ENCODE measurements at places on chromosomes 2 and 18. TPM values are rescaled to one million over a fixed set of nuclear protein-coding genes. Genes with fewer than 3 reads are reported as not detected.

GRCh38 chr2:64568836-64569235, 44.7 kb downstream of the AFTPH start:
- no peak overlapping the region for H3K27ac ChIP-seq
- DNase-seq, result no peak
- no peaks in the 10 kb centered on the region for H3K27me3 ChIP-seq
- H3K4me1 ChIP-seq, result no peaks in the 10 kb centered on the region
- H3K36me3 ChIP-seq, result peaks cover 25% of the 10 kb centered on the region

DNA sequence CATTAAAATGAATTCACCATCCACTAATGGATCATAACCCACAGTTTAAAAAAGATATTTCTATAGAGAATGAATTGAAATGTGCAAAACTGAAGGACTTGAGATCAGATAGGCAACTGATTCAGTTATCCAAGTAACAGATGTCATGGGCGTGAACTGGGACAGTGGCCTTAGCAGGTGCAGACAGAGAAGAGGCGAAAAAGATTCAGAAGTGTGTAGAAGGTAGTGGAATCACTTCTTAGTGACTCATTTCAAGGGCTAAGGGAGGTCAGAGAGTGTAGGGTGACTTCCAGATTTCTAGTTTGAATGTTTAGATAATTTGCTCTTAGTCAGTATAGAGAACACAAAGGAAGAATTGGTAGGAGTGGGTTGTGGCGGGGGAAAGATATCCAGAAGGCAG, 79.7 kb downstream of the EHBP1 start:
- no peak overlapping the region for H3K4me3 ChIP-seq
- no peaks in the 10 kb centered on the region for H3K36me3 ChIP-seq
- no peaks in the 10 kb centered on the region for H3K4me1 ChIP-seq
- DNase-seq, result no peak
- no peak overlapping the region for H3K27ac ChIP-seq

- no peak overlapping the region for H3K27ac ChIP-seq
- no peaks in the 10 kb centered on the region for H3K36me3 ChIP-seq
- H3K4me3 ChIP-seq, result no peak overlapping the region
- H3K4me1 ChIP-seq, result peaks cover 5% of the 10 kb centered on the region
- peaks cover 54% of the 10 kb centered on the region for H3K27me3 ChIP-seq
These were observed 110.9 kb downstream of the FTCDNL1 start for GRCh38 chr2:199740111-199740428.

DNA sequence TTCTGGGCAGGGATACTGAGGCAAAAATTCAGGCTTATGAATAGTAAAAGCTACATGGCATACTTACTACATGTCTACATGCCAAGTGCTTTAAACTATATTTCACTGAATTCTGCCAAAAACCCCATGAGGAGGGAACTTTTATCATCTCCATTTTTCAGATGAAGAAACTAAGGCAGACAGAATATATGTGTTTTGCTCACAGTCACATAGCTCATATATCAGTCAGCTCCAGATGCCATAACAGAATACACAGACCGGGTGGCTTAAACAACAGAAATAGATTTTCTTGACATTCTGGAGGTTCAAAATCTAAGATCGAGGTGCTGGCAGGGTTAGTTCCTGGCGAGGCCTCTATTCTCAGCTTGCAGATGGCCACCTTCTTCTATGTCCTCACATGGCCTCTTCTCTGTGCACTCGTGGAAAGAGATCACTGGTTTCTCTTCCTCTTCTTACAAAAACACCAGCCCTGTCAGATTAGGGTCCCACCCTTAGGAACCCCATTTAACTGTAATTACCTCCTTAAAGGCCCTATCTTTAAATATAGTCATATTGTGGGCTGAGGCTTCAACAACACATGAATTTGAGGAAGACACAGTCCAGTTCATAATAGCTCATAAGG, 27.1 kb upstream of the CREB1 start:
- H3K27me3 ChIP-seq, result no peaks in the 10 kb centered on the region
- DNase-seq, result no peak

DNA sequence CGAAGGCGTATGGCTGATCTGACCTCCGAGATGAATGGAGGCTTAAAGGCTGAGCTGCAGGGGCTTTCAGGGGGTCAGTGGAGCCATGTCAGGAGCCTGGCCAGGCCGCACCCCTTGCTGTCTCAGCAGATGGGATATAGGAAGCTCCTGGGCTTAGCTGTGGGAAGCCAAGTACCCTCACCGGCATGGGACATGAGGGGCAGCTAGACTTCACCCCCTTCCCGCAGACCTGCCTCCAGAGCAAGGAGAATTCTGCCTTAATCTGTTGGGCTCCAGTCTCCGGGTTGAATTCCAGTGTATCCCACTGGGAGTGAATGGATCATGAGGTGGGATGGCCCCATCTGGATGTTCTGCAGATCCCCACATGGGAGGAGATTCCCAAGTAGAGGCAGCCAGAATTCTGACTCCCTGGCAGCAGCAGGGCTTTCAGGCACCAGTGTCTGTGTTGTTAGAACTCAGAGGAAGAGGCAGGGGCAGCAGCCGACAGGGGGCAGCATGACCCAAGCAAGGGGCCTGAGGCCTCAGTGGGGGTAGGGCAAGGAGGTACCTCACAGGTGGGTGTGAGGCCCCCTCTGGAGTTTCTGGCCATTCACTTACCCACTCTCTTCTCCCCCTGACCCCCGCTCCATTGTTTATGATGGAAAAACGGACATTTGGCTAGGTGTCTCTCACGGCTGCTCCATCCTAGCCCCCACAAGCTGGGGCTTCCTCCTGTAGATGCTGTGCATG, 19.1 kb downstream of the CAPG start:
- no peaks in the 10 kb centered on the region for H3K27me3 ChIP-seq
- no peaks in the 10 kb centered on the region for H3K36me3 ChIP-seq
- DNase-seq, result peak; percentile 54

GRCh38 chr2:45614871-45615415, 3.9 kb upstream of the SRBD1 start:
- H3K36me3 ChIP-seq, result no peaks in the 10 kb centered on the region
- no peaks in the 10 kb centered on the region for H3K27me3 ChIP-seq
- DNase-seq, result no peak
- no peak overlapping the region for H3K27ac ChIP-seq
- no peak overlapping the region for H3K4me3 ChIP-seq
- peaks cover 9% of the 10 kb centered on the region for H3K4me1 ChIP-seq

DNA sequence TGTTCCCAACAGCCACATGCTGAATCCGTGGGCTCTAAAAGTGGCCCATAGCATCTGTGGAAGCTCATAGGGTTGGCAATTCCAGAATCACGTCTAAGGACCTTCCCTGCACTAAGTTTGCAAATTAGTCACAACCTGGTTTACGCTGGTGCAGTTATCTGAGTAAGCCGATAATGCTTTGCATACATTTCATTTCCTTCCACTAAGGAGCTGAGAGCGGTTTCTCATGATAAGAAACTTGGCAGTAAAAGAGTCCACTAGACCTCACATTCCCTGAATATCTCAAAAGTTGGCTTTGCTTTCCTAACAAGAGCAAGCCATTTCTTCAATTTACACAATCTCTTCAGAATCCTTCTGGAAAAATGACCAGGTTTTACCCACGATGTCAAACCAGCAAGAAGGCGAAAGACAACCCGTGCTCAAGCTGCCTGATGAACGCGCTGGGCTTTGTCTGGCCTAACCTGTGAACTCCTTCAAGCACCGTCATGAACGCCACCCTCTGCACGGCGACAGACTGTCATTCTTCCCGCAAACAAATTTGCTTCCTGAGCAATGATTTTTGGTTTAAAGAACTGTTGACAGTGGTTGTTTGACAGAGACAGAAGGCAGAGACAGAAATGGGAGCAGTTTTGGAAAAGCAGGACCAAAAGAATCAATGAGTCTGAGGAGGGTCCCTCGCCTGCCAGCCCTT, 73.0 kb upstream of the COPS8 start:
- no peak overlapping the region for H3K4me3 ChIP-seq
- no peaks in the 10 kb centered on the region for H3K36me3 ChIP-seq

- peaks cover 51% of the 10 kb centered on the region for H3K4me1 ChIP-seq
- H3K36me3 ChIP-seq, result no peaks in the 10 kb centered on the region
- H3K27me3 ChIP-seq, result no peaks in the 10 kb centered on the region
- no peak for DNase-seq
- H3K4me3 ChIP-seq, result no peak overlapping the region
These were observed 92.2 kb upstream of the MCFD2 start for GRCh38 chr2:47007826-47008225.

- H3K4me1 ChIP-seq, result peaks cover 24% of the 10 kb centered on the region
- H3K4me3 ChIP-seq, result peak overlapping the region; percentile 40
- DNase-seq, result no peak
- H3K27me3 ChIP-seq, result no peaks in the 10 kb centered on the region
- H3K27ac ChIP-seq, result peak overlapping the region; percentile 99
These were observed 953 bp upstream of the HNRNPA3 start for GRCh38 chr2:177211576-177212105.

DNA sequence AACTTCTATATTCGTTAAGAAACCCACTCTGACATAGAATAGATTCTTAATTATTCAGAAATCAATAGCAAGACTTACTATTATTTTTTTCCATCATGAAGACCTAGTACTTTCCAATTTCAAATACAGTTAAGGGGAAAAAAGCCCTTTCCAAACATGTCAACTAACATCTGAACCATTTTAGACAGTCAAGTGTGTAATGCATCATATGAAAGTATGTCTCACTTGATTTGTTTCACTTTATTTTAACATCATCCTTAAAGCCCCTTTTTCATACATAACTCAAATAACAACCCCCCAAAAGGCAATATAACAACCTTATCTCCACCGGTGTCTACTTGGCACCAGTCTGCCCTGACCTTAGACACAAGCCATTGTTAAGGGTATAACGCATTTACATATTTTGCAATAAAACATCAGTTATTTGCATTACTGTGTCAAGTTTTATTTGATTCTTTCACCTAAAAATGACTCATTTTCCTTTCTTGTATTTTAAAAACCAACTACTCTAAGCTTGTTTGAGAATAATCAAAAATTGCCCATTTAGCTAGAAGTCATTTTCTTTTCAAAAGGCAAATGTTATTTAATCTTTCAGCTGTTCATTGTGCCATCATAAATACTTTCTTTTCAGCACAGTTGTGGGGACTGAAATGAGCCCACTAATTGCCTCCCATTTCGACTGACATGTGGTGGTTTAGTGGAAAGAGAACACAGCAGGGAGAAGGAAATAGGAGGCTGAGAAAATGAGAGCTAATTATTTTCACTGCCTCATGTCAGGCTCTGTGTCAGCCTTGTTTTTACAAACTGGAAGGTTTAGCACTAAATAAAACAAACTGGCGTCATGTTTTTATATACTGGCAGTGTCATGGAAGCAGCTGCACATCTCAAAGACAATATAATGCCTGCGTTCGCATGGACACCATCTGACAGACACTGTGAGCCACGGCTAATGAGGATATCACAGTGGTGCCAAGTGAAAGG, 104.7 kb upstream of the CDCA7 start:
- peaks cover 3% of the 10 kb centered on the region for H3K4me1 ChIP-seq
- DNase-seq, result no peak
- no peak overlapping the region for H3K4me3 ChIP-seq
- no peaks in the 10 kb centered on the region for H3K27me3 ChIP-seq

- H3K36me3 ChIP-seq, result no peaks in the 10 kb centered on the region
- no peak overlapping the region for H3K4me3 ChIP-seq
- peaks cover 100% of the 10 kb centered on the region for H3K27me3 ChIP-seq
- no peak overlapping the region for H3K27ac ChIP-seq
- DNase-seq, result no peak
These were observed 2.5 kb upstream of the HOXD4 start for GRCh38 chr2:176148751-176149421.

DNA sequence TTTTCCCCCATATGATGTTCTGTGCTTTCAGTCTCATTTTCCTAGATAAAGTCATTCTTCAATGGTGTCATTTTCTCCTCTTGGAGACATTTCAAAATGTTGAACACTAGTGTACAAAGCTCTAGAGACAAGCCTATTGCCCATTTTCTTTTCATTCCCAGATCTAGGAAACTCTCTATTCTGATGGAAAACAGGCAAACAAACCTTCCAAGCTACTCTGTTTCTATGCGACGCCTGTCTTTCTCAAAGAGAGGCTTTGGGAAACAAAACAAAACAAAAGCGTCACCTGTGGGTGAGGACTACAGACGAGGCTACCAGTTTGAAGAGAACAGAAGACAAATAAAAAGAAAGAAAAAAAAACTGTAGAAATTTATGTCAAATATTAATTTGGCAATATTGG, 311.0 kb downstream of the CBLN2 start:
- no peaks in the 10 kb centered on the region for H3K27me3 ChIP-seq
- H3K36me3 ChIP-seq, result no peaks in the 10 kb centered on the region
- no peak for DNase-seq
- H3K27ac ChIP-seq, result no peak overlapping the region

GRCh38 chr2:8642366-8643068, 39.3 kb upstream of the ID2 start:
- H3K36me3 ChIP-seq, result no peaks in the 10 kb centered on the region
- DNase-seq, result no peak
- peaks cover 12% of the 10 kb centered on the region for H3K4me1 ChIP-seq
- H3K4me3 ChIP-seq, result no peak overlapping the region
- H3K27me3 ChIP-seq, result no peaks in the 10 kb centered on the region

- DNase-seq, result no peak
- no peak overlapping the region for H3K27ac ChIP-seq
- H3K4me1 ChIP-seq, result no peaks in the 10 kb centered on the region
- H3K4me3 ChIP-seq, result no peak overlapping the region
These were observed 48.0 kb downstream of the KCNIP3 start for GRCh38 chr2:95345081-95345562.

DNA sequence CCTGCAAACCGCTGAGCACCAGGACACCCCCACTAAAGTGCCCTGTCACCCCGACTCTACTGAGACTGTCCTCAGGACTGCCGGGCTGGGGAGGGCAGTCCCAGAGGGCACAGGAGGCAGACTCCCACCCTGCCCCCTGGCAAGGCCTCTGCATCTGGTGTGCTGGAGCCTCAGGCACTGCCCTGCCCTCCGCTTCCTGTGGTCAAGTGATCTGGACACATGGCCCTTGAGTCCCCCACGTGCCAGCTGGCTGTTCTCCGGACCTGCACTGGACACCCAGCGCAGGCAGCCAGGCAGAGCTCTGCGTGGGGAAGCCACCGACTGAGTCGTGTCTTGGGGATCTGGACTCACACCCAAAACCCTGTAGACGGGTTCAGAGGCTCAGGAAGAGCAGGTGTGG, 217.7 kb downstream of the TWIST2 start:
- H3K4me1 ChIP-seq, result no peaks in the 10 kb centered on the region
- no peaks in the 10 kb centered on the region for H3K27me3 ChIP-seq
- no peak for DNase-seq
- no peak overlapping the region for H3K27ac ChIP-seq
- no peaks in the 10 kb centered on the region for H3K36me3 ChIP-seq

GRCh38 chr2:46117379-46117778, 179.8 kb upstream of the EPAS1 start:
- H3K36me3 ChIP-seq, result no peaks in the 10 kb centered on the region
- H3K4me3 ChIP-seq, result no peak overlapping the region
- no peak overlapping the region for H3K27ac ChIP-seq
- no peaks in the 10 kb centered on the region for H3K27me3 ChIP-seq

- no peak for DNase-seq
- no peaks in the 10 kb centered on the region for H3K4me1 ChIP-seq
- no peak overlapping the region for H3K27ac ChIP-seq
These were observed 142.1 kb downstream of the ARHGAP28 start for GRCh38 chr18:6871566-6871965.

Gene FAM228B
- polyA plus RNA-seq, result 60.5 TPM

Gene NAT8
- not detected for polyA plus RNA-seq
